ENCODE measurements at places on chromosomes 11 and 22.

GRCh38 chr11:115333121-115333520, 171.1 kb downstream of the CADM1 start:
- DNase-seq = no peak

GRCh38 chr22:29733362-29734201, 13.8 kb downstream of the CABP7 start:
- no peak for DNase-seq

DNA sequence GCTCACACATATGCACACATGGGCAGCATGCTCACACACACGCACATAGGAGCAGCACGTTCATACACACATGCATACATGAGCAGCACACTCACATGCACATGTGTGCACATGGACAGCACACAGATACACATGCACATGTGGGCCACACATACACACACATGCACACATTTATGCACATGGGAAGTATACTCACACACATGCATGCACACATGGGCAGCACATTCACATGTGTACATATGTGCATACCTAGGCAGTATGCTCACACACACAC, 42.5 kb downstream of the RTN4R start:
- DNase-seq = no peak

GRCh38 chr11:119874660-119875238, 145.7 kb upstream of the NECTIN1 start:
- no peak for DNase-seq
